ENCODE measurements at places on chromosomes 3 and 15.

GRCh38 chr15:67143646-67144045 lies 78.2 kb downstream of the SMAD3 start:
- peak; percentile 17 for DNase-seq

GRCh38 chr3:123884203-123884831 lies at the start of gene MYLK:
TSS of gene MYLK (minus strand) at chr3:123884332. CDS start at chr3:123793841, 90,491 bp downstream.
- peak; percentile 78 for DNase-seq

DNA sequence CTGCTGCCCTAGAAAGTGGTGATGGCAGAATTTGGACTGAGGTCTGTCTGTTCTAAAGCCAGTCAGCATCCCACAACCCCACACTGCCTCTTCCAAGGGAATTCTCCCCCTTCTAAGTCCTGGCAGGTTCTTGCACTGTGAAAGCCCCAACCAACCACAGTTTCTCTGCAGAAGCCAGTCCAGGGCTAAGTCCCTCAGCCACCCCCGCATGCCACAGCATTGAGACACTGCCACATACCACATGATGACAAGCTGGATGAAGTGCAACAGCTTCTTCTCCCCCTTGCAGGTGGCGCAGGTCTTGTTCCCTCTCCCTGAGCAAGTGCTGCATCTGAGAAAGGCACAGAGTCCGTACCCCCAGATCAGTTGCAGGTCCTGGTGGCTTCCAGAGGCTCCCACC lies 18.6 kb downstream of the SSUH2 start:
- DNase-seq: no peak

DNA sequence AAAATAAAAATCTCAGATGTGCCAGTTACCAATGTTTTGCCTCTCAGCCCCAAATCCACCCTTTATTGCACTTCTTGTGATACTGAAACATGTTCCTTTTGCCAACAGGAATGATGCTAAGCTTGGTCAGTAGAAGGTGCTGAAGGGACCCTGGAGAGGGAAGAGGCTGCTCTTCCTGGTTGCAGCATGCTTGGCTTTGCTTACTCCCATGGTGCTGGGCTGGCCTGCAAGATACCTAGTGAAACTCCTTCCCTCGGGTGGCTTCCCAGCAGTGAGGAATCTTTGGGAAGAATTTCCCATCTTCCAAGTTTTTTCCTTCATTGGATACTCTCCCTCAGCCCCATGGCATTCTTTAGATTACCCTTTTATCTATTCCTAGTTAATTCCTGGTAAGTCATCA lies 151.8 kb upstream of the TGFBR2 start:
- no peak for DNase-seq

- peak; percentile 29 for DNase-seq
Measured at GRCh38 chr3:41202834-41203345, 3.6 kb downstream of the CTNNB1 start.

DNA sequence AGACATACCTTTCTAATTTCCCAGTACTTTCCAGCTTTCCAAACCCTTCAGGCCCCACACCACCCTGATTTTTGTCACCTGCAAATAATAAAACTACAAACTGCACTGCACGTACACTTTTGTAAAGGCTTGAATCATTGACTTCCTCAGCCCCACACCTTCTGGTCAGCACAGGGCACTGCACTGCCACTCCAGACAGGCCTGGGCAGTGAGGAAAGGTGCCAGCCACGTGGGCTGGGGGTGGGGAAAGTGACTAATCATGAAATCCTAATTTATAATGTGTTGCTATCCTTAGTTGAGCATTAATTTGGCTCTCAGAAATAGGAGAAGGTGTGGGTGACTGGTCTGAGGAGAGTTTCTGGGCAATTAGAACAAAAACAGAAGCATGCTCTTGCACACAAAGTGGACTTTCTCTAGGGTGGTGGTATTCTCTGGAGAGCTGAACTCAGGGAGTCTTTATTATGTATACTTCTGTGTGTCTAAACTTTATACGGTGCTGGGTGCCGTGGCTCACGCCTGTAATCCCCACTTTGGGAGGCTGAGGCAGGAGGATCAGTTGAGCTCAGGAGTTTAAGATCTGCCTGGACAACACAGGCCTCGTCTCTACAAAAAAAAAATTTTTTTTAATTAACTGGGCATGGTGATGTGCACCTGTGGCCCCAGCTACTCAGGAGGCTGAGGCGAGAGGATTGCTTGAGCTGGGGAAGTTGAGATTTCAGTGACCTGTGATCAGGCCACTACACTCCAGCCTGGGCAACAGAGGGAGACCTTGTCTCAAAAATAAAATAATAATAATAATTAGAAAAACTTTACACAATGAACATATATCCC lies 58.2 kb upstream of the FLNB start:
- no peak for DNase-seq

DNA sequence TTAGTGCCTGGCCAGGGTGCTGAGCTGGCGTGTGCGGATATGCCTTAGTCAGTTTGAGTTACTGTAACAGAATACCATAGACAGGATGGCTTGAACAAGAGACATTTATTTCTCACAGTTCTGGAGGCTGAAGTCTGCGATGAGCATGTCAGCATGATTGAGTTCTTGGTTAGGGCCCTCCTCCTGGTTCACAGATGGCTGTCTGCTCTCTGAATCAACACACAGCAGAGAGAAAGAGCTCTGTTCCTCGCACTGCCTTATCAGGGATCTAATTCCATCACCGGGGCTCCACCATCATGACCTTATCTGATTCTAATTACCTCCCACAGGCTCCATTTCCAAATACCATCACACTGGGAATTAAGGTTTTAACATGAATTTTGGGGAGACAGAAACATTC lies 386.6 kb upstream of the DPH6 start:
- DNase-seq: no peak

GRCh38 chr3:172627057-172627809 lies 83.6 kb downstream of the NCEH1 start:
- DNase-seq: no peak

DNA sequence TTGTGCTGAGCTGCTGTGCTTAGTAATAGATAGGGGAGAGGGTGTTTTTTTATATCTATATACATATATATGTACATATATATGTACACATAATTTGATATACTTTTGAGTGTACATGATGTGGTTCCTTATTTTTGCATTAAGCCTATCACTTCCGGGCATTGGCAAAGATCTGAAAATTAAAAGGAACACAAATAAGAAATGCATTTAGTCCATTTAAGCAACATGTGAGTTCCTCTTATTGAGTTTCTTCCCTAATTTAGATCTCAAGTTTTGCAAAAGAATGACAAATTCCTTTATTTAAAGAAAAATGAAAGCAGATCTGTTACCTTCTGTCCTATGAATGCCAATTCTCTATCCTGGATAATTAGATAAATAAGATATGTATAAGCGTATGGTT lies 435.1 kb downstream of the LPP start:
- no peak for DNase-seq

DNA sequence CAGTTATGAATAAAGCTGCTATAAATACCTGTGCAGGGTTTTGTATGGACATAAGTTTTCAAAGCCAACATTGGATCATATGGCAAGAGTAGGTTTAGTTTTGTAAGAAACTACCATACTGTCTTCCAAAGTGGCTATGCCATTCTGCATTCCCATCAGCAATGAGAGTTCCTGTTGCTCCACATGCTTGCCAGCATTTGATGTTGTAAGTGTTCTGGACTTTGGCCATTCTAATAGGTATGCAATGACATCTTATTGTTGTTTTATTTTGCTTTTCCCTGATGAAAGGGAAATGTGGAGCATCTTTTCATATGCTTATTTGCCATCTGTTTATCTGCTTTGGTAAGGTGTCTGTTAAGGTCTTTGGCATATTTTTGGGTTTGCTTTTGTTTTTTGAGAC lies 22.2 kb upstream of the BLM start:
- no peak for DNase-seq

DNA sequence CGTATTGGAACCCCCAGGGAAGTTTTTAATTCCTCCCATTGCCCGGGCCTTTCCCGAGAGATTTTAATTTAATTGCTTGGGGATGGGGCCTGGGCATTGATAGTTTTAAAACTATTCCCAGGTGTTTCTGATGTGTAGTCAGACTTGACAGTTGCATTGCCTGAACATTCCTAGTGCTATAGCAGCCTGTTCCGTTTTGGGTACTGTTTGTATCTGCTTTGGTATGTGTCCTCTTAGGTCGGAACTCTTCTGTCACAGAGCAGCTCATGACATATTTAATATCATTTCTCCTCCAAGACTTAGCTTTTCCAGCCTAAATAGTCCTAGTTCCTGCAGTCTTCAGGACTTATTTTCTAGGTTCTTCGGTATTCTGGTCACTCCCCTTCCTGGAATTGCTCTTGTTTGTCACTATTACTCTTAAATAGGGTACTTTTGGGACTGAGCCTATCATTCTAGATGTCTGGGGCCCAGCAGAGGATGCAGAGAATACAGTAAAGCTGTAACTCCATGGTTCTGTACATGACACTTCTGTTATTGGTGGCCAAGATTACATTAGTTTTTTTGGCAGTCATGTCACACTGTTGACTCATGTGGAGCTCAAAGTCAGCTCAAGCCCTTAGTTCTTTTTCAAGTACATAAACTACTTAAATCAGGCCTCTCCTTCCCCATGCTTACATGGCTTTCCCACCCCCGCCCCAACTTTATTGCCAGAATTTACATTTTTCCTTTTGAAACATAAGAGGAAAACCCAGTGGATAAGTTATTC lies 81.5 kb downstream of the BBX start:
- DNase-seq: no peak

GRCh38 chr3:189001559-189001958 lies 170.2 kb upstream of the TPRG1 start:
- DNase-seq: no peak

GRCh38 chr3:11596387-11596786 lies 47.3 kb downstream of the VGLL4 start:
- DNase-seq: no peak

GRCh38 chr3:101850246-101851051 lies 1.1 kb downstream of the NFKBIZ start:
- DNase-seq: no peak

DNA sequence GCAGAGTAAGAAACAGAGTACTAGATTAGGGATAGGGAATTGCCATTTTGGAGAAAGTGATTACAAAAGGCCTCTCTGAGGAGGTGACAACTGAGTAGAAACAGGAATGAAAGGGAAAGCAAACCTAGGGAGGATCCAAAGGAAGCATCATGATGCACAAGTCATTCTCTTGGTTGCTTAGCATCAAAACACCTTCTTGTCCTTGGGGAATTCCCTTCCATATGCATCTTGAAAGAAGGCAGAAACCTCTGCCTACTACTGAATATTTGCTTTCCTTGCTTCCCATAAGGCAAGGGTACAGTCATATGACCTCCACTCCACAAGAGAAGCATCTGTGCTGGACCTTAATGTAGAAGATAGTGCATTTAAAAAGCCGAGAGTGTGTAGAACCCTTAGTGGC lies 24.1 kb downstream of the GABPB1 start:
- no peak for DNase-seq

DNA sequence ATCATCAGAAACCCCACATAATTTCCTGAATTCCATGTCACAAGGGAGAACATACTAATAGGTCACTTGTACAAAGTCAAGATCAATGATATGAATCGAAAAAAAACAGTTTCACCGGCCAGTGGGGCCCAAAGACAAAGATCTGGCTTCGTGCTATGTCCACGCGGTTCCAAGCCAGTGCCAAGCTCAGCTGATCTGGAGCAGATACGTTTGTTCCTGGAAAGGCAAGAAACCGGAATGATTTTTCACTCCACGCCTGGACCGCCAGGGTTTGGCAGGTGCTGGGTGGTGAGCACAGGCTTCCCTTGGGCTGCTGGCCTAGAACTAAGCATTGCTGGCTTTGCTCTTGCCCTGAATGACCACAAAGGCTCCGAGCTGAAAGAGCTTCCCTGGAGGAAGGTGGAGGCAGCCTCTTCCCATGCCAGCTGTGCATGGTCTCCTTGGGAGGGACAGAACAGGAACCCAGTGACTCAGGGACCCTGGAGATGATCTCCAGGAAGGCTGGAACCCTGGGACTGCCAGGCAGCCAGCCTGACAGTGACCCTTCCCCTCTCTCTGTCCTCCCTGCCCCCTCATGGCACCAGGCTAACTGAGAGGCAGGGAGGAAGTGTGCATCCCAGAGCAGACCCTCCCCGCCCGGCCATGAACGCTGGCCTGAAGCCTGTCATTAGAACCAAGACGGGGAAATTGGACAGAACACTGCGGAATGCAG lies 40.9 kb downstream of the TRPM1 start:
- no peak for DNase-seq

DNA sequence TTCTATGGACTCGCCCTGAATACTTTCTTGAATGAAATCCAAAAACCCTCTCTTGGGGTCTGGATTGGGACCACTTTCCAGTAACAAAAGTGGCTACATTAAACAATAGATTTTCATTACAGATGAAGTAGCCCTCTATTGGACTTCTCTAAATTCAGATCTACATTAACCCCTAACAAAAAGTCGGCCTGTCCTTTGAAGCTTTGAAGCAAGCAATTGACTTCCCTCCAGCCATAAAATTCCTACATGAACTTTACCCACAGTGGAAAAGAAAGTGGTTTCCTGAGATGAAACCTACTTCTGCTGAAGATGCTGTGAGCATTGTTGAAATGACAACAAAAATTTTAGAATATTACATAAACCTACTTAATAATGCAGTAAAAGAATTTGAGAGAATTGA lies 967.1 kb upstream of the ROBO1 start:
- no peak for DNase-seq

- peak; percentile 90 for DNase-seq
Measured at GRCh38 chr15:64731012-64731804, 44.2 kb downstream of the RBPMS2 start.

GRCh38 chr15:38507570-38507969 lies 53.6 kb downstream of the FAM98B start:
- DNase-seq: no peak

DNA sequence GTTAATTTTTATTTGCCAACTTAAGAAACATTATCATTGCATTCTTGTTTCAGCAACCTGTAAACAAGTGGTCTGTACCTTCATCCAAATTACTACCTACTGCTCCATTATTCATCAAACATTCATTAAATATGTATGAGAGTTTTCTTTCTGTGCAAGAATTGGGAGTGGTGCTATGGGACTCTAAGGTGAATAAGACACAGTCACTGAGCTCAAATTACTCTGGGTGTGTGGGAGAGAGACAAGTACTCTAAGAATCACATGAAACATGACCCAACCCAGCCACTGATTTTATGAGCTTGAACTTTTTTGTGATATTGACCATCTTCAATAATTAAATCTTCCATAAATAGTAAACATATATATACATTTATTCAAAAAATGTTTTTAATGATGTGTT lies 227.2 kb upstream of the TP63 start:
- no peak for DNase-seq

DNA sequence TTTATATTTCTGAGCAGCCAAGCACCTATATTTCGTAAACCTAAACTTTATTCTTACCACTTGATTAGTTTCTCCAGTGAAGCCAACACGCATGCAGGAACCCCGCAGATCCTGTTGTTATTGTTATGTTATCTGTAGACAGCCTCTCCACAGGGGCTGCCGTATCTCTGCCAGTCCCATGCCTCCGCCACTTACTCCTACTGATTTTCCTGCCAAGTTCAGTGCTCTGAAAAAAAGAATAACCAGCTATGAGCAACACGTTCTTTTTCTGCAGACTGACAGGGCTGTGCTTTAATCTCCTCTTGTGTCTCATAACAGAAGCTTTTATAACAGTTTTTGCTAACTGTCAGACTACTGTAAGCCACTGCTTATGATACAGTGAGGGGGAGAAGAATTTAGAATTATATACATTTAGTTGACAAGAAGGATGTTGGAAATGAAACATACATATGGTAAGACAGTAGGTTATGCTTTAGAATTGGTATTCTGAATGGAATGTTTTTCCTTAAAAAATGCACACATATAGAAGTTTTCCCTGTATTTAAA lies 347.4 kb downstream of the SI start:
- DNase-seq: no peak
